CD8-positive, alpha-beta memory T cell (primary cell): ENCODE measurements at places on chromosomes 7 and 10.

- DNase-seq = no peak
These were observed 67.0 kb downstream of the PPP1R9A start for GRCh38 chr7:94974423-94974822.

- DNase-seq = no peak
These were observed 71.8 kb upstream of the EMX2 start for GRCh38 chr10:117470733-117471132.

DNA sequence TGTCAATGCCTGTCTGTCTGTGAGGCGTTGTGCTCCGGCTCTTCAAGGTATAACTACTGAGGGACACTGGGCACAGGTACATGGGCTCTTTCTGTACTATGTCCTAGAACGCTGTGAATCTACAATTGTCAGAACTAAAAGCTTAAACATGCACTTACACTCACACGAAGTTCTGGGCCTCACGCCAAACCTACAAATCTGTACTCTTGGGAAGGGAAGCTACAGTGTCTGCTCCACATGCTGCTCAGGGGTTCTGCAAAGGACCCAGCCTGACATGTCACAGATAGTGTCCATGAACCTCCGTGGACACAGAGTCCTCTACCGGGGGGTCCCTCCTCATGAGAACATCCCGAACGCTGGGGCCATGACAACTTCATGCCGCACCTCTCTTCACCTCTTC lies 268.7 kb downstream of the WDR37 start:
- DNase-seq = no peak

DNA sequence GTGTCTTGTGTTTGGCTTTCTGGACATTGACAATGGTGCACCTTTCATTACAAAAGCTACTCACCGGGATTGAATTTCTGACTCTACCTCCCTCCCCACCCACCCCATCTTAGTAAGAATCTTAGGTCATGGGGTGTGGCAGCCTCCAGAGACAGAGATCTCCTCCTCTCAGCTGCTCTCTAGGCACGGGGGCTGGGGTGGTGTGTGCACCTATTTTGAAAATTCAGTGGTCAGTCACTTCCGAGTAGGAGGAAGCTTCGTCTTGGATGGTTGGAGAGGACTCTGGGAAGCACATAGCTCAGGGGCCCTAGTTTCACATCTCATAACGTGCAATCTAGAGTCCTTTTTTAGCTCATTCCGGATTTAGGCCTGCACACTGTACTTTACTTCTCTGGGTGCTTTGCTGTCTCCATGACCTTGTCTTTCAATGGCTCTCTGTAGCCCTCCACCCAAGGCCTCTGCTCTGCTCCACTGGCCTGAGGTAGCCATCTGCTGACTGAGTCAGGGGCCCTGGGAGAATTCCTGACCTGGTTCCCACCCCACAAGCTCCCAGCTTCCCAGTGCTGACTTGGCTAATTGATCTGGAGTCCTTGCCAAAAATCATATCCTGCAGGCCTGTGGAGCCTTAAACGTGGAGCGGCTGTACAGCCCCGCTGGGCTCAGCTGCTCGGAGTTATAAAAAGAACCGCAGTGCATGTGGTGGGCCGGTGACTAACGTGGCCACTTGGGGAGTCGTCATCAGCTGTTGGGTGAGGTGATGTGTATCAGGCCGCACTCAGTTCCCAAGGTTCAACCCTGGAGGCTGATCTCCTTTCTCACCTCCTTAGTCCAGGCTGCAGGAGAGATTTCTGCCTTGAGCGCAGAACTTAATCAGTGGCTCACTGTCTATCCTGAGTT lies 19.3 kb upstream of the ADAMTS14 start:
- DNase-seq = no peak

GRCh38 chr10:131396121-131397050 lies 84.9 kb upstream of the TCERG1L start:
- no peak for DNase-seq

- DNase-seq = no peak
These were observed 47.2 kb upstream of the AGBL3 start for GRCh38 chr7:134939136-134939535.
